Stimulated activated CD8-positive, alpha-beta memory T cell treated with anti-CD3 and anti-CD28 coated beads, Interleukin-4, amount 100 ng/mL, for 1 hour (primary cell): ENCODE measurements at places on chromosomes 5 and 9.

- no peak for DNase-seq
Observed at GRCh38 chr9:98870782-98871557, 63.5 kb downstream of the GALNT12 start.

- DNase-seq: no peak
Observed at GRCh38 chr9:85118990-85119755, 449.6 kb downstream of the NTRK2 start.

GRCh38 chr9:27193886-27194285 lies 84.9 kb downstream of the TEK start:
- DNase-seq: no peak

DNA sequence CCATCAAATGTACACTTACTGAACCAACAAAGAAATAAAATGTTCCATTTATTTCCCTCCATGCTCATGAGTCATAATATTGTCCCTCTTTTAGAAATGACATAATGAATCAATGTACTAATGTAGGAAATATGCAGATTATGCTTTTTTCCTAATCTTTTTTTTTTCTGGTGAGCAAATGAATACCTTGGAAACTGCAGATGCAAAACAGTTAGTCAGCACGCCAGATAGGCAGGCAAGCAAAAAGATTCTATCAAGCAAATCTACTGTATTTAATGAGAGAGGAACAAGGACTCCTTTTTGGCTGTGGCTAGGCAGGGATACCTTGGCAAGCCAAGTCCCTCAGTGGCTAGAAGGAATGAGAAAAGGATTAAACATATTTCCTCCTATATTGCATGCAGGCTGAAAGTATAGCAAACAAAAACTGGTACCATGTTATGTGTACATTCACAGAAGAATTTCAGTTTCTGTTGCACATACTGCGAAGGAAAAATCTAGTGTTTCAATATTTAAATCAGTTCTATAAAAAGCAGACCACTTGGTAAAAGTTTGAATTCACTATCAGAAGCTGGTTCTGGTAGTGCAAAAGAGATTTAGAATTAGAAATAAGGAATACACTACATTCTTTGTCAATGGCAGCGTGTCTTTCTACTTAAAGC lies 605.4 kb downstream of the TLE1 start:
- DNase-seq: no peak

GRCh38 chr5:124140060-124140459 lies 606.4 kb downstream of the ZNF608 start:
- no peak for DNase-seq

DNA sequence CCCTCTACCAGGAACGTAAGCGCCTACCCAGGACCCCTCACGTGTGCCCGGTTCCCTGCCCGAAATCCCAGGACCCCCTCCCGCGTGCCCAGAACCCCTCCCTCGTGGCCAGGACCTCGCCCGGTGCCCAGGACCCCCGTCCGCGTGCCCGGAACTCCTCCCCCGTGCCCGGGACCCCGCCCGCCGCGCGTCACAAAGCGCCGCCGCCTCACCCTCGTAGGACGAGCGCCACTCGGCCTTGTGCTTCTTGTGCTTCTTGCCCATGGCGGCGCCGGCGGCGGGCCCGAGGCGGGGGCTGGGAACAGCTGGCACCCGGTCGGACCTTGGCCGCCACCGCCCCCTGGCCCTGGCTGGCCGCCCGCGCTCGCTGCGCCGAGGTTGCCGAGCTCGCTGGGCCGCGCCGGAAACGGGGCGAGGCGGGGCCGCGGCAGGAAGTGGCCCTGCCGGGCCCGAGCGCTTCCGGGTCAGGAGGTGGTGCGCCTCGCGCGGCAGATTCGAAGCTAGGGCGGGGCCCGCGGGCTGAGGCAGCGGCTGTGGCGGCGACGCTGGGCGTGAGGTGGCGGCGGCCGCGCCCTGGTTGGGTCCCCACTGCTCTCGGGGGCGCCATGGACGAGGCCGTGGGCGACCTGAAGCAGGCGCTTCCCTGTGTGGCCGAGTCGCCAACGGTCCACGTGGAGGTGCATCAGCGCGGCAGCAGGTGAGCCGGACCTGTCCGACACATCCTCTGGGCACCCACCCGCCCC lies at the start of the genes BRD9 and TRIP13:
Gene BRD9, minus strand, starts transcription at position 408 of the 743 bp plus-strand sequence. Its CDS starts 144 bp downstream, at position 264.
Gene TRIP13, plus strand, starts transcription at position 491 of the 743 bp plus-strand sequence. Its CDS starts 115 bp downstream, at position 606.
- DNase-seq: peak; percentile 41

DNA sequence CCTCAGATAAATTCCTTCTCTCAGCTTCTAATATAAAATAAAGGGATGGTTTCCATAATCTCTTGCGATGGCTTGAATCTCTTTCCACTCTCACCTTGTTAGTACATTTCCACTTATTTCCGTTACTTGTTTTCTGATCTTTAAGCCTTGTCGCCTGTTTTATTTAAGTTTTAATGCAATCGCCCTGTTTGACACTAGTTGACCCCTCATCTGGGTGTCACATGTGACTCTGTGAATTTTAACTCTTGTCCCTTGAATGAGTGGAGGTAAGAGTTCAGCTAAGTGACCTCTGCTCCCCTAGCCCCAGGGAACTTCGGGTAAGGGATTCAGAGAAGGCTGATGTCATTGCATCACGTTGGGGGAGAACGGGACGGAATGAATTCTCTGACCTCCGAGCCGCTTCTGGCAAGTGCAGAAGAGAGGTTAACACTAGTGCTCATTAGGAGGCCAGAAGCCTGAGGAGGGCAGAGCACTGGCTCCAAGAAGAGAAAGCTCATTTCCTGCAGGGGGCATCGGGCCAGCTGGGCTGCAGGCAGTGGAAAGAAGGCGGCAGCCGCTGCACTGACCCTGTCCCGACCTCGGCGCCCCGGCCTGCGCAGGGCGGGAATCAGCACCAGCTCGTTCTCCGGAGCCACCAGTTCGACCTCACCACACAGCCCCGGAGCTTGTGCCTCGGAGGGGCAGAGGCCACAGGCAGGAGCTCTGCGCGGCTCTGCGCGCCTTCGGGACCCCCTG lies 569 bp downstream of the HINT2 start:
- peak; percentile 9 for DNase-seq

GRCh38 chr5:56143373-56143714 lies 89.8 kb downstream of the ANKRD55 start:
- no peak for DNase-seq

DNA sequence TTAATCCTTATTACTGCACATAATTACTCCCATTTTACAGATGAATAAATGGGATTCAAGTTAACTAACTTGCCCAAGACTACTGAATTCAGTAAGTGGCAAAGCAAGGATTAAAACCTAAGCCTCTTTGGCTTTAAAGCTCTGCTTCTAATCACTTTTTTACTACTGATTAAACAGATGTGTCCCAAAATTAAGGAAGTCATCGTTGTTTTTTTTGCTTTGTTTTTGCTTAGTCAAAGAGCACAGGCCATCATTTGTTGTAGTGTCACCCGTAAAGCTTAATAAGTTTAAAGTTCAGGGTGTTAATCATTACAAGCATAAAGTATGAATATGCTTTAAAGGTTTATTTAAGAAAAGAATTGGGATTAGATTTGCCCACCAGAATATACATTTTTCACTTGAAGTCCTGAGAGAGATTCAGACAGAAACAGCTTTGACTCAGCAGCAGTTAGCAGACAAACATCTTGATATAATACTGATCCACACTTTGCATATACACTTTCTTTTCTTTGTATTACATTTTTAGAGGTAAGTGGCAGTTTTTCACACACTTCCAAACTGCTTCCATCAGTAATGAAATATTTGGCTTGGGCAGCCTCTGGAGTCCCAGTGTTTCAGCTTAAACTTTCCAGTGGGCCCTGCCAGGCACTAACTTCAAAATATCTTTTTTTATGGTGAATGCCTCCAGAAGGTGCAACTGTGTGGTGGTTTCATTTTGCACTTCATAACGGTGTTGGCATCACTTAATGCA lies 52.7 kb downstream of the PIK3R1 start:
- no peak for DNase-seq
